ENCODE measurements at places on chromosomes 16 and 17. TPM values are rescaled to one million over a fixed set of nuclear protein-coding genes. Genes with fewer than 3 reads are reported as not detected.

DNA sequence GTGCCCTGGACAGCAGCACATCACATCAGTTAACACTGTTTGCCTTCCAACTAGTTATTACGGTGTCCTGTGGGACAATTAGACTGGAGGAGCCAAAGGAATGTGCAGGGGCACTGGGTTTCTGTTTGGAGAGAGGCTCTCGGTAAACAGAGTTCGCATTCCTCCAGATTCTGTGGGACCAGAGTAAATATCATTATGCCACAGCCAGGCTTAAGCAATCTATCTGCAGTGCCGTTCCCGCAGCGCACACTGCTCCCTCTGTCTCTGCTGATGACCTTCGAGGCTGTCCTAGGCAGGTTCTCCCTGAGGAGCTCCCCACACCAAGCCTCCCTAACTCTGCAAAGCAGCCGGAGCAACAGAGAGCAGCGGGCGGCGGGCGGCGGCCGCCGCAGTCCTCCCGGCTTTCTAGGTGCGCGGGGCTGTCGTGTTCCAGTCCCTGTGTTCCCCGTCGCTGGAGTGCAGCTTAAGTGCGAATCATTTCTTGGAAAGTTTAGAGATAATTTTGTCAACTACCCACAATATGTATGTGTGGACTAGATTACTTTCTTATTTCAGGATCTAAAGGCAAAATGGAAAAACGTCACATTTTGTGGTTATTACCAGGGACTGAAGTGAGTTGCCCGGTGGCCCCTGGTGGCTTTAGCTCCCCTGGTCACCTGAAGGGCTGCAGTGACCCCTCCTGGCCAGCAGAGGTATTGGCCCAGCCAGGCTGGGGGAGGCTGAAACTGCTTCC, 43.3 kb downstream of the PGS1 start:
- no peaks in the 10 kb centered on the region for H3K4me1 ChIP-seq
- no peak overlapping the region for H3K27ac ChIP-seq
- peaks cover 6% of the 10 kb centered on the region for H3K36me3 ChIP-seq
- no peaks in the 10 kb centered on the region for H3K27me3 ChIP-seq
- no peak overlapping the region for H3K4me3 ChIP-seq

FLCN gene
- 21.5 TPM for total RNA-seq

DNA sequence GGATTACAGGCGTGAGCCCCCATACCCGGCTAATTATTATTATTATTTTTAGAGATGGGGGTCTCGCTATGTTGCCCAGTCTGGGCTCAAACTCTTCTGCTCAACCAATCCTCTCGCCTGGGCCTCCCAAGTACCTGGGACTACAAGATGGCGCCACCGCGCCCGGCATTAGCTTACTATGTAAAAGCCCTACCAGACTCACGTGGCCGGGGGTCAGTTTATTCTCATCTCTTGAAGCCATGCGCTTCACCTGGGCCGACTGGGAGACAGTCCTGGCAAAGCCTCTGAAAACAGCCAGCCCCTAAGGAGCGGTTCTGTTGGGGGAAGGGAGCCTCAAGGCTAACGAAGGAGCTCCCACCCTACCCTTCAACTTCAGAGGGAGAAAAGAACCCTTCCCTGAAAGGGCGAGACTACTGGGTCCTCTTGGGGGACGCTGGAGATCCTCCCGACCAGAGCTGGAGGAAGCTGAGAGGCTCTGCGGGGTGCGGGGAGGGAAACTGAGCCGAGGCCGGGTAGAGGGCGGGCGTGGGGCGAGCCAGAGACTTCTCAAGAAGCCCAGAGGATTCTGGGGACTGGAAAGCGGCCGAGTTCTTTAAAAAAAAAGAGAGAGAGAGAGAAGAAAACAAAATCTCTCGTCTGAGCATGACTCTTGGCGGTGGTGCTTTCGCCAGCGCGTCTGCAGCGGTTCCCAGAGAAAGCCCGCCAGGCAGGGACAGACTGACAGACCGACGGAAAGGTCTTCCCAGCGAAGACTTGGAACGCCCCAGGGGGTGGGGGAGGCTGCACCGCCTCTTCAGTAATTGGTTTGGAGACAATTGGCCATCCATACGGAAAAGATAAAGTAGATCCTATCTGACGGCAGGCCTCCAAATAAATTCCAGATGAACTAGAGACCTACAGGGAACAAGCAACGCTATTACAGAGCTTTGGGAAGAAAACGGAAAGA, 5.6 kb upstream of the TUBG2 start:
- H3K36me3 ChIP-seq, result no peaks in the 10 kb centered on the region
- no peak for DNase-seq
- H3K4me3 ChIP-seq, result no peak overlapping the region
- peaks cover under 1% of the 10 kb centered on the region for H3K4me1 ChIP-seq
- H3K27me3 ChIP-seq, result no peaks in the 10 kb centered on the region

NAGS gene
- total RNA-seq, result 2.4 TPM

TP53TG3C gene
- total RNA-seq, result not detected
